GM18507 (cell line): ENCODE measurements at places on chromosomes 12 and 14.

- no peak for DNase-seq
Observed at GRCh38 chr12:114762490-114763110, 78.6 kb upstream of the TBX3 start.

DNA sequence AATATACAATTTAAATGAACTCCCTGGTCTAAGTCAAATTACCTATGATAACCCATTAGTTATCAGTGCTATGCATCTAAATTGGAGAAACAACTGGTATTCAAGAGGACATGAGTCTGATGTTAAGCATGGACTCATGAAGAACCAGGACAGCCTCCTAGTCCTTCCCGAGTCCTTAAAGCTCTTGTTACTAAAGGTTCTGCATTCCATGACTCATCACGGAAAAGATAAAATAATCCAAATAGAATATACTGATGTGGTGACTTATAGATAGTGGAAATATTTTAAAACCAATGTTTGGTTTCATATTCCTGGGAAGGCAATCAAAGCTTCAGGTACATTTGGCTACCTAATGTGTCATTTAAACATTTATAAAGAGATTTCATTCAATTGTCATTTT, 117.2 kb upstream of the PMCH start:
- DNase-seq, result no peak

GRCh38 chr14:65075628-65076325, 26.5 kb downstream of the MAX start:
- DNase-seq, result no peak

DNA sequence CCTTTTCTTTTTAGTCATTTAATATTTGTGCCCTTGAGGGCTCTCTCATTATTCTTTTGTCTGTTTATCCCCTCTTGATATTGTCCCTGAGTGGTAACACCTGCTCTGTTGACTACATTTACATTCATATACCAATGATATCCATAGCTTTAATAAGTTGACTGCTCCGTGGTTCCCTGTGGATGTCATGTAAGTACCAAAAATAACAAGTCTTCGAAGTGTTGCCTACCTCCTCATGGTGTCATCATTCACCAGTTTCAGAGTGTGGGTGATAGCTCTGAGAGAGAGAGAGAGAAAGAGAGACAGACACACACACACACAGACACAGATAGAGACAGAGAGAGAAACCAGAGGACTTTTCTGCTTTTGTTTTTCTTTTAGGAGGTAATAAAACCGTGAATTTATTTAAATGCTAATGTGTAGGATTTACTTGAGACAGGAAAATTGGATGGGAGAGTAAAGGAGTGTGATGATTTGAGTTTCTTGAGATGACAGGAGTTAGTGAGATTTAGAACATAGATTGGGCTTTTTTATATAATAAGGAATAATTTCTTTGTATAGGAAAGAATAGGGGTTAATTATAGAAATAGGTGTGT, 52.2 kb downstream of the PAPOLA start:
- no peak for DNase-seq

GRCh38 chr12:86634456-86635410, 378.5 kb upstream of the MGAT4C start:
- no peak for DNase-seq

DNA sequence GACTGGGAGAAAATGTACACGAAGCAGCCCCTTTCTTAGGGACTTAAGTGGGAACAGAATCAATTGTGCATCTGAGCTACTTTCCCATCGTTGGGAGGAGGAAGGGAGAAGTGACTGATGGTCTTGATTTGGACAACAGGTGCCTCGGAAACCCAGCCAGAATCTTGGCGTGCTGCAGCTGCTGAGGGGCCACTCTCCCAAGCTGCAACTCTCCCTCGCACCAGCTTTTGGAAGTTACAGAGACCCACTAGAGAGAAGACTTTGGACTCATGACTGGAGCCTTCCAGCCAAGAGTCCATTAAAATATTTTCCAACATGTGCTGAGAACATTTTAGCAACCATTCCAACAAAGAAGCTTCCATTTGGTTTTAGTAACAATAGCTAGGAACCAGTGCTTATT, 52.3 kb downstream of the GNS start:
- DNase-seq, result no peak

GRCh38 chr14:54857830-54858269, 44.8 kb downstream of the GCH1 start:
- no peak for DNase-seq

- DNase-seq, result no peak
Observed at GRCh38 chr14:68938271-68939150, 40.6 kb downstream of the ACTN1 start.

- no peak for DNase-seq
Observed at GRCh38 chr12:130308393-130308792, 29.3 kb upstream of the PIWIL1 start.

GRCh38 chr12:29566441-29566840, 69.0 kb upstream of the OVCH1 start:
- DNase-seq, result no peak

DNA sequence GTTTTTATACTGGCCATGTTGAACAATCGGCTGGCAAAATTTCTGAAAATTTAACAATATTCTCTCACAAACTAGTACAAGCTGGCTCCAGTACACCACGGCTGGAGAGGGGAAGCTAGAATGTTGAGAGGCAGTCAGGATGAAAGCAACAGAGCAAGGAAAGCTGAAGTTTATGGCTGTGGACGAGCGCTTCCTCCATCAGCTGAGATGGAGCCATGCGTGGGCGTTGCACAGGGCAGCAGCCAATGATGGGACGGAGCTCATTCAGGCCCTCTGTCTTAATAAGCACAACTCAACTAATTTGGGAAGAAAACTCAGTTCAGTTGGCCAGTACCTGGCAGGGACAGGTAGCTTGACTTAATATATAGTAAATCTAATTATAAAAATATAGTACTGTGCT, 14.1 kb upstream of the DCP1B start:
- no peak for DNase-seq
